ENCODE measurements at places on chromosomes 7 and 10.

- no peak for DNase-seq
These were observed 265.0 kb downstream of the CAMK1D start for GRCh38 chr10:12614177-12614995.

GRCh38 chr10:43166880-43167497 is 28.7 kb downstream of the CSGALNACT2 start:
- no peak for DNase-seq

DNA sequence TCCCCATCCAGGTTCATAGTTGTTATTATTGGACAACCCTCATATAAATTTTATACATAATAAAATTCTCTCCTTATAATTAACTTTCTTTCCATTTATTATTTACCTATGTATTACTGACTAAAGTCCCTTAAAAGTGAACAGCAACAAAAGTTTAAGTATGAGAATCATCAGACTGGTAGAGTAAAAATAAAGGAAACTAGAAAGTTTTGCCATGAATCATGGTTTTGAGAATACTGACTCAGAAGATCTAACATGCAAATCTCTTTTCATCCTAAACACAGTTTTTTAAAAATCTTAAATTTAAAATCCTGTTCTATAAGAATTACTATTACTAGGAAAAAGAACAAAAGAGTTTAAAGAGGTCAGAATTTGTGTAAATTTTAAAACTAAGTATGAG is 32.1 kb downstream of the HERC4 start:
- no peak for DNase-seq

GRCh38 chr7:66143876-66144332 is 29.3 kb downstream of the CRCP start:
- no peak for DNase-seq

GRCh38 chr7:55251313-55251712 is 113.8 kb upstream of the LANCL2 start:
- DNase-seq: no peak

DNA sequence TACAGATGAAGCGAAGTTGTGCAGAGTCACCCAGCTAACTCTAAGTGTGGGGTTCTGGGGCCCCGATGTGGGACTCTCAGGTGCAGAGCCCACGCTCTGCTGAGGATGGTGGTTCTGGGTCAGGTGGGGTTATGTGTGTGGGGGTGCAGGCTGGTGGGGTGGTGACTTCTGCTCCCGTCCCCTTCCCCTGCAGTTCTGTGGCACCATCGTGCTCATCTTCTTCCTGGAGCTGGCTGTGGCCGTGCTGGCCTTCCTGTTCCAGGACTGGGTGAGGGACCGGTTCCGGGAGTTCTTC is 28.6 kb upstream of the SH2D4B start:
- DNase-seq: no peak

GRCh38 chr7:129840757-129841156 is 112.0 kb downstream of the UBE2H start:
- no peak for DNase-seq

GRCh38 chr7:103793614-103794013 is 195.8 kb downstream of the RELN start:
- no peak for DNase-seq

DNA sequence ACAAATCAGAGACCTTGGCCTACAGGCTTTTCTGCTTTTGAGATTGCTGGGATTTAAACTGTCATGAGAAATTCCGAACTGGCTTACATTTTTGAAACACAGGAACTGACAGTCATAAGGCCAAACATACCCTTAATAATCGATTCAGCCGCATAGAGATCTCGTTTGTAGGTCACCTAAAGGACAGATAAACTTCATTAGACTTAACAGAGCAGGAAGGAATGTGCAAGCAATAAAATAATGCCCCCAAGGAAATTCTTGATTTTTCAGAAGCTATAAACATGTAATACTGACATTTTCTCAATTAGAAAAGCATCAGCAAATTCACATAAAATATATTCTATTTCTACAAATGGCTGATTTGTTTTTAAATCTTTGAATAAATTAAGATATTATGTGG is 120.0 kb downstream of the CRPPA start:
- no peak for DNase-seq

GRCh38 chr10:53786236-53786900 is 1013.8 kb upstream of the MBL2 start:
- no peak for DNase-seq

- DNase-seq: no peak
These were observed 11.9 kb downstream of the FLNC start for GRCh38 chr7:128841921-128842673.

DNA sequence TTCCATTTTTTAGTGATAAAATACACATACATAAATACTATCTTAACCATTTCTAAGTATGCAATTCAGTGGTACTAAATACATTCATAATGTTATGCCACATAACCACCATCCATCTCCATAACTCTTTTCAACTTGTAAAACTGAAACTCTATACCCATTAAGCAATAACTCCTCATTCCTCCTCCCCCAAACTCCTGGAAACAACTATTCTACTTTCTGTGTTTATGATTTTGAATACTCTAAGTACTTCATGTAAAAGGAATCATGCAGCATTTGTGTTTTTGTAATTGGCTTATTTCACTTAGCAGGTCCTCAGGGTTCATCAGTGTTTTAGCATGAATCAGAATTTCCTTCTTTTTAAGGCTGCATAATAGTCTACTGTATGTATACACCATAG is 131.8 kb downstream of the TES start:
- DNase-seq: no peak

GRCh38 chr7:112005205-112005775 is 200.9 kb downstream of the DOCK4 start:
- no peak for DNase-seq

DNA sequence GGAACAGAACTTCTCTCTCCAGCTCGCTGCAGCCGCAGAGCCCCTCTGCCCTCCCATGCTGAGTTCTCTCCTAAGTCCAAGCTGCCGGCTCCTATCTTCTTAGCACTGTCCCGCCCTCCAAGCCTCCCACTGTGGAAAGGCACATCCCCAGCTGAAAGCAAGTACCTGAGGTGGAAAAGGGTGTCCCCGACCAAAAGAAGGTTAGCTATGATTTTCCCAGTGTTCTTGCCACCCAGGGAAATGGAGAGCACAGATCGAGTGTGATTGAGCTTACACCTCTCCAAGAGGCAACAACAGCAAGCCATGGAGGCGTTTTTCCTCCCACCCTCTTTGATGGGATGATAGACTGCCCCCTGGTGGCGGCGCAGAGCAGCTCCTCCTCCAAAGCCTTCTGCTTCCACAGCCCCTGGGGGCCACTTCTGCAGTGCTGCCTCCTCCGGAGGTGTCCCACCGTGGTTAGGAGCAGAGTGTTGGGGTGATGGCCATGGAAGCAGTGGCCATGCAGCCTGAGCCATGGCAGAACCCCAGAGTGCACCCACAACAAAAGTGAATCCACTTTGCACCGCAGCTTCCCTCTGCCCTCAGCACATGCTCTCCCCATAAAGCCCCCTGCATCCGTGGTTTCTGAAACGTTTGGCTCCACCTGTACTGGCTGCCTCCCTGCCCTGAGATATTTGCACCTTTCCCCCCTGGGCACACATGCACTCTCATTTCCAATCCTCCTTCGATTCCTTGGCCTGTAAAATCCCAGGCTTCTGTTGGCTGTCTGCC is 143.1 kb upstream of the STK17A start:
- DNase-seq: peak; percentile 6

GRCh38 chr7:149310113-149310836 is 48.3 kb downstream of the ZNF783 start:
- peak; percentile 57 for DNase-seq

DNA sequence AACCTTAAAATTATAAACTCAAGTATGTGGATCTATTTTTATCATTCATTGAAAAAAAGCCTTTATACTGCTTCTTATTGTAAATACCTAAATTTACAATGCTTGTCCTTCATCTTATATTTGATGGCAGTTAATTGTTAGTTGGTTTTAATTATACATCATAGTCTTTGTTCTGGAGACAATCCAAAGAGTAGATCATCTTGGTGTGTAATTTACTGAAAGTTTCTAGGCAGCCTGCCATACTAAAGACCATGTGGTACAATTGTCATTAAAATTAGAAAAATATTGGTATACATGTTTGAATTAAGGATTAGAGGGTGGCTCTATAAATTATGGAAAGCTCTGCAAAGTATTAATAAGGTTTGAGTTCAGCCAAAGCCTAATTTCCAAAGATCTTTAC is 231.4 kb downstream of the KCND2 start:
- peak; percentile 62 for DNase-seq

DNA sequence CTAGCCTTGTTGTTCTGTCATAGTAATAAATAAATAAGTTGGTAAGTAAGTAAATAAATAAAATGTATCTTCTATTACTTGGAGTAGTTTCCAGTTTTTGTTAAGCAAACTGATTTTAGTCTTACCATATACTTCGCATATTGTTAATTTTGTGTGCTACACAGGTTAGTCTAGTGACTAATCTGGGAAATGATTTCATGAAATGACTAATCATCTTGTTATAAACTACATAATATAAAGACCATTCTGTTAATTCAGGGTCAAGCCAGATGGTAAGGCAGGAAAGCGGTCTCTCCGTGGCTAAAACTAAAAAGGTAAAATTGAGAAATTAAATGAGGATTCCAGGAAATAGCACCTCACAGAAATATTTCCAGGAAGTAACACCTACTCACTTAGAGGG is 58.5 kb upstream of the FOXP2 start:
- DNase-seq: no peak

DNA sequence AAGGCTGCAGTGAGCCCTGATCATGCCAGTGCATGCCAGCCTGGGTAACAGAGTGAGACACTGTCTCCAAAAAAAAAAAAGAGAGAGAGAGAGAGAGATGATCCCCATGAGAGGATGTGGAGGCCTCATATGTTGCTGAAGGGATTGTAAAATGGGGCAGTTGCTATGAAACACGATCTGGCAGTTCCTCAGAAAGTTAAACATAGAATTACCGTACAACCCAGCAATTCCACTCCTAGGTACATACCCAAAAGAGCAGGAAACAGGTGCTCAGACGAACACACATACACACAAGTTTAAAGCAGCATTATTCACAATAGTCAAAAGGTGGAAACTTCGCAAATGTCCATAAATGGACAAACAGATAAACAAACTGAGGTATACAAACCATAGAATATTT is 27.4 kb upstream of the CYTH3 start:
- DNase-seq: no peak

DNA sequence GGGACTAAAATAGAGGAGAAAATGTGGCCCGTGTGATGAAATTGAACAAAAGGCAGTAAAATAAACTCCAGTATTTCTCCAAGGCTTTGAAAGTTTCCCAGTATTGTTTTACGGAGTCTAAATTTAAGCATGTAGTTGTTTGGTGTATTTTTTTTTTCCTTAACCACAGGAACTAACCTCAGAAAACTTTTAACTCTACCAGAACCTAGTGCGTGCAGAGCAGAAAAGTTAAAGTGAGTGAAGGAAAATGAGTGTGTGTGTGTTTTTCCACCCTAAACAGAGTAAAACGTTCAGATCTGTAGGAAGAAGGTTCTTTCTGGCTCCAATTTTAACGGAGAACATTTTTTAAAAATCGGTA is 812 bp downstream of the PROSER2 start:
- no peak for DNase-seq

DNA sequence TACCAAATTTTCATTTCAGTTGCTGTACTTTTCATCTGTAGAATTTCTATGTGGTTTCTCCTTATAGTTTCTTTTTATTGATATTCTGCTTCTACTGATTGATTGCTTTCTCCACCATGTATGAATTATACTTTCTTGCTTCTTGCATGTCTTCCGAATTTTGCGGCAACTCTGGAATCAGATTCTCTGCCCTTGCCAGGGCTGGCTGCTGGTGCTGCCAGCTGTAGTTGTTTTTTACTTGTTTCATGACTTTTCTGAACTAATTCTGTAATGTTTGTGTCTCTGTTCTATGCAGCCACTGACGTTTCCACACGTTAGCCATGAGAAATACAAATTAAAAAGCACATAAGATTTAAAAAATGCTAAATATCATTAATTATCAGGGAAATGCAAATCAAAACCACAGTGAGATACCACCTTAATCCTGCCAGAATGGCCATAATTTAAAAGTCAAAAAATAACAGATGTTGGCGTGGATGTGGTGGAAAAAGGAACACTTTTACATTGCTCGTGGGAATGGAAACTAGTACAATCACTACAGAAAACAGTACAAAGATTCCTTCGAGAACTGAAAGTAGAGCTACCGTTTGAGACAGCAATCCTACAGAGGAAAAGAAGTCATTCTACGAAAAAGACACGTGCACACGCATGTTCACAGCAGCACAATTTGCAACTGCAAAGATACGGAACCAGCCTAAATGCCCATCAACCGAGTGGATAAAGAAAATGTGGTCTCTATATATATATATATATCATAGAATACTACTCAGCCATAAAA is 51.5 kb downstream of the MAD1L1 start:
- DNase-seq: no peak

DNA sequence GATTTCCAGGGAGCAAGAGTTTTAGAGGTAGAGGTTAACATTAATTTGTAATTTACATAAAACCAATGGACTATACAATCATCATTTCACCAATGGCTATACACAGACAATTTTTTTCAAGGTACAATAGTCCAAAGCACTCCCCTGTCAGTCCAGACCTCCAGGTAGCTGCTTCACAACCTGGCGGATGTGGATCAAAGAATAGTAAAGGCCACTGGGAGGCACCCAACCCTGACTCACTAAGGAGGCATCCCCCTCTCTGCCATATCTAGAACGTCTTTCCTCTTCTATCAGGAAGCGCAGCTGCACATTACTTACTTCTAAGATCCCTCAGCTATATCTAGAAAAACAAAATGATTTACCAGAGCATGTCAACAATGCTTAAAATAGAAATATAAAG is 217.7 kb upstream of the AOAH start:
- DNase-seq: no peak

- DNase-seq: no peak
These were observed 153.4 kb downstream of the MLLT10 start for GRCh38 chr10:21687266-21688008.

GRCh38 chr7:40551685-40552576 is 417.1 kb downstream of the SUGCT start:
- DNase-seq: no peak

DNA sequence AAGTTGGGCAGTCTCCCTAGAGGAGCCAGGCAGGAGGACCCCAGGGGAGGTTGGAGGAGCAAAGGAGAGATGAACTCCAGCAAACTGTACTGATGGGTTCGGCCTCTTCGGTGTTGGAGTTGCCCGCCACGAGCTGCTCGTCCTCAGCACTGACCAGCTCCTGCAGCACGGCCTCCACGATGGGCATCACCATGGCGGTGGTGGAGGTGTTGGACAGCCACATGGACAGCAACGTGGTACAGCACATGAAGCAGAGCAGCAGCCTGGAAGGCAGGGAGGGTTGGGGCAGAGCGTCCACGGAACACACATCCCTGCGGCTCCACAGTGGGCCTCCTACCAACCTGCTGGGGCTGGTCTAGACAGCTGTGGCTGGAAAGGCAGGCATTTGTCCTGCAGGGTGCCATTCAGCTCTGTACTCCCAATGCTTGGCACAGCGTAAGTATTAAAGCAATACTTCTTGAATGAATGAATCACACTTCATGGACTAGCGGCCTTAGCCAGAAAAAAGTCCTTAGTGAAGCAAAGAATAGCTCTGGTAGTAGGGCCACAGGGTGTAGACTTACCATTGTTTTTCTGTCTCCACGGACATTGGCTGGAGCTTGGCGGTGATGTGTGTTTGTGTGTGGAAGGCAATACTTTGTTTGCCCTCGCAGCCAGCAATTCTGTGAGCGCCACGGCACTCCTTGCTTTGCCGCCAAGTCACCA is 21.8 kb downstream of the SLC13A4 start:
- no peak for DNase-seq

GRCh38 chr10:90403211-90404000 is 454.4 kb downstream of the HTR7 start:
- peak; percentile 10 for DNase-seq

Measured in NCI-H446 treated with DMSO at 0.1 percent for 48 hours (cell line).